Stimulated activated CD8-positive, alpha-beta memory T cell treated with anti-CD3 and anti-CD28 coated beads, Interleukin-12 subunit alpha, Interleukin-12 subunit beta, amount 100 ng/mL, for 4 hours (primary cell): ENCODE measurements at places on chromosomes 3 and 15.

GRCh38 chr3:45181496-45181895 lies 35.3 kb upstream of the CDCP1 start:
- no peak for DNase-seq

DNA sequence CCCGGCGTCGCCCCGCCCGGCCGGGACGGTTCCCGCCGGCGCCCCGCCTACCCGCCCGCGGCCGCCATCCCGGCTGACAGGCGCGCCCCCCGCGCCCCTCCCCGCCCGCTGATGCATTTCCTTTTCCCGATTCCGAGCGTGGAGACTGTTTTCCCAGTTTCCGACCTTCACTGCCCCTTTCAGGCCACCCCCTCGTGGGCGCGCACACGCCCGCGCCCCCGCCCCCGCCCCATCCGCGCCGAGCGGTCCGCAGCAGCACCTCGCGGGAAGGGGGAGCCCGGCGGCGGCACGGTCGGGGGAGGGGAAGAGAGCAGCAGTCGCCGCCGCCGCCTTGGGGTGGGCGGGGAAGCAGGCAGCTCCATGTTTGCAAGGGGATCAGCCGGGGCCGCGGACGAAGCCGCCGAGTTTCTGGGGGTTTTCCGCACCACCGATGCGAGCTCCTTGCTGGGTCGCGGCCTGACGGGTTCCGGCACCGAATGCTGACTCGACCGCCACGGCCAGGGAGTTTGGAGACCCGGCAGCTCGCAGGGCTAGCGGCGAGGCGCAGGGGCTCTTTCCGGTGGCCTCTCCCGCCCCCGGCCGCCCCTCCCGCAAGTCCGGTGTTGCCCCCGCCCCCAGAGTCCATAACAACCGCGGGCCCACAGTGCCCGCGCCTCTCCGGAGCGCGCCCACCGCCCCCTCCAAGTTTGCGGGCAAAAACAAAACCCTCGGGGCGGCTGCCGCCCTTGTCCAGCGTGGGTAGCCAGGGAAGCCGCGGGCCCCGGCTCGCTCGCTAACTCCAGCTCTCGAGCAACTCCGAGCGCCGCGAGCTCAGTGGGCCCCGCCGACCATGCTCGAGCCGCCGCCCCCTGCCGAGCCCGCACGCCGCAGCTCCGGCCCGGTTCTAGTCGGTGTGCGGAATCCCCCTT lies 3.2 kb upstream of the SIN3A start:
- peak; percentile 75 for DNase-seq

DNA sequence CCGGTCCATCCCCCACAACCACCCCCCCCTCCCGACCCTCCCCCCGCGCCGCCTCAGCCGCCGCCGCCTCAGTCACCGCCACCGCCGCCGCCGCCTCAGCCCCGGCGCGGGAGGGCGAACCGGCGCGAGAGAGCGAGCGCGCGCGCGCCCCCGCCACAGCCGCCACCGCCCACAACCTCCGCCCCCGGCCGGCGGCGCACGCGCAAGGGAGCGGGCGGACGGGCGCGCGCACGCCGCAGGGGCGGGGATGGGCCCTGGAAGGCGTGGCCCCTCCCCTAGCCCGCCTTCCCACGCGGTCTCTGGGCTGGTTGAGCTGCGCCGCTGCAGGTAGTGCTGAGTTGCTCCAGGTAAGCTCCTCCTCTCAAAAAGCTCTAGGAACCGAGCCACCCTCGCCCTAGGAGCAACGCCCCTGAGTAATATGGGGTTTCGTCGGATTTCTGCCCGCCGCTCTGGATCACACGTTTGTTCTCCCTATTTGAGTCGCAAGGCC lies at the start of gene TMCC1:
Gene TMCC1 (minus strand): TSS at position 131 of the 490 bp plus-strand sequence.
- DNase-seq, result peak; percentile 85

GRCh38 chr3:160343132-160343531 lies 55.9 kb downstream of the IFT80 start:
- DNase-seq, result no peak

- DNase-seq, result no peak
Measured at GRCh38 chr15:69200832-69201745, 40.7 kb downstream of the GLCE start.

- DNase-seq, result peak; percentile 90
Measured at GRCh38 chr3:69080233-69080920, at the start of gene UBA3. Gene UBA3, minus strand, starts transcription at chr3:69080365. Its CDS starts 12 bp downstream, at chr3:69080353.

GRCh38 chr15:63277893-63278456 lies 570 bp downstream of the APH1B start:
- no peak for DNase-seq

GRCh38 chr3:143771258-143771657 lies 77.0 kb downstream of the SLC9A9 start:
- no peak for DNase-seq
